ENCODE measurements at places on chromosomes 6 and 20.

- DNase-seq = no peak
Observed at GRCh38 chr6:170108890-170109587, 181.8 kb downstream of the DLL1 start.

- no peak for DNase-seq
Observed at GRCh38 chr6:118859517-118860064, 34.4 kb upstream of the ASF1A start.

- no peak for DNase-seq
Observed at GRCh38 chr6:144785056-144785455, 499.9 kb downstream of the UTRN start.

GRCh38 chr6:23601811-23602345, 524.1 kb upstream of the NRSN1 start:
- DNase-seq = no peak

- peak; percentile 9 for DNase-seq
Observed at GRCh38 chr6:25477006-25477590, 174.9 kb upstream of the SCGN start.

DNA sequence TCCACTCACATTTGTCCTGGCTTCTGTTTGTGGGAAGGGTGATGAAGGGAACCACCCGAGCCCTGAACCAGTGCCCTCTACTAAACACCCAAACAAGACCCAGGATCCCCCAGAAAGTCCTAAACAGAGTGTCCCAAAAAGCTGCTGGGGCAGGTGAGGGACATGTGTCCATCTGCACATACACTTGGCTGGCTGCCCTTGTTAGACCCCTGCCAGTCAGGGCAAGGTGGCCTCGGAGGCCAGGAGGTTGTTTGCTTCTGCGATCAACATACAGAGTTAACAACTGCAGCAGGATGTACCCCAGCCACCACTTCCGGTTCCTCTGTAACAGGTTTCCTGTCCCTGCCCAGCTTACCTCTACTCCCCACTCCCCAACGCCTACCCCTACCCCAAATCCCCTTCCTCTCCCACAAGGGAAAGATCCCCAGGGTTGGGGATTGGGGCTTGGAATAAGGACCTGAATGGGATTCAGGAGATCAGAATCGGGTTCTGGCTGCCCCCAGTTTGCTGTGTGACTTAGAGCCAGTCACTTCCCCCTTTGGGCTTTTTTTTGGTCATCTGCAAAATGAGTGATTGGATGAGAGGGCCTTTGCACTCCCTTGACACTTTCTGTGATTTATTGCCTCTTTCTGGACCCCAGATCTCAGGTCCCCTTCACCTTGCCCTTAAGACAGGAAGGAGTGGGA, 13.9 kb downstream of the DEF6 start:
- DNase-seq = no peak

GRCh38 chr20:2116170-2116940, 14.7 kb downstream of the STK35 start:
- no peak for DNase-seq

DNA sequence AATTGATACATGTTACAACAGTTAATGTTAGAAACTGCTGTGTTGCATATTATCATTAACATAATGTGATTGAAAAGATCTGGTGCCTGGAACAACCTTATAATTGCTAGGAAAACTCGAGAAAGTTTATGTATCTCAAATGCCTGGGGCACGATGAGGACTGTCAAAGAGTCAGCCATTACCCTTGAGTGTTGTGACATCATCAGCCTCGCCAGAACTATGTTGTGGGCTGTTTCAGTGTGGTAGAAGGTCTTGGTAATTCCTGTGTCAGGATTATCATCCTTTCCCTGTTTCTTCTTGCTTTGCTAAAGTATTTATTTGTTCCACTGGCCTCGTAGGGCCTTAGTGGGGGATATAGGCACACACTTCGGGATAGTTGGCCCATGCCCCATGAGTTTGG, 185.1 kb downstream of the DTNBP1 start:
- no peak for DNase-seq

DNA sequence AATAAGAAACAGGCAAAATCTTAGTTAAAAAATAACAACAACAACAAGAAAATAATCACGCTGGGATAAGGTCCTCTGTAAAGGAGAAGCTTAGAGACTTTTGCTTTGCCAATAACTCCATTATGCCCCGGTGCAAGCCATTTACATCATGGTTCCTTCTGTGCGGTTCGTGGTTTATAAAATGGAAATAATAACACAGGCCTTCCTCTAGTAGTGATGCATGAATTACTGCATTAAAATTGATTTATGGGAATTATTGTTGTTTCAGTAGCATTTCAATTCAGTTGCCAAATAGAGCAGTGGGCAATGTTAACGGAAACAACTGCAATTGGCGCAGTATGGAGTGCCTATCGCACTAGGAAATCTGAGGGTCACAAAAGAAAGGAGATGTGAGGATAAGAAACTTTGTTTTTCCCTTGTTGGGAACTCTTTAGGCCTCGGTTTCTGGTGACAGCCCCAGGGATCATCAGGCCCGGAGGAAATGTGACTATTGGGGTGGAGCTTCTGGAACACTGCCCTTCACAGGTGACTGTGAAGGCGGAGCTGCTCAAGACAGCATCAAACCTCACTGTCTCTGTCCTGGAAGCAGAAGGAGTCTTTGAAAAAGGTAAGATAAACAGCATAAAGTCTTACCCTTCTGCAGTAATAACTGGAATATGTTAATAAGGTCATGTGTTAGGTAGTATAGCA, 1.1 kb downstream of the CD109 start:
- peak; percentile 37 for DNase-seq

DNA sequence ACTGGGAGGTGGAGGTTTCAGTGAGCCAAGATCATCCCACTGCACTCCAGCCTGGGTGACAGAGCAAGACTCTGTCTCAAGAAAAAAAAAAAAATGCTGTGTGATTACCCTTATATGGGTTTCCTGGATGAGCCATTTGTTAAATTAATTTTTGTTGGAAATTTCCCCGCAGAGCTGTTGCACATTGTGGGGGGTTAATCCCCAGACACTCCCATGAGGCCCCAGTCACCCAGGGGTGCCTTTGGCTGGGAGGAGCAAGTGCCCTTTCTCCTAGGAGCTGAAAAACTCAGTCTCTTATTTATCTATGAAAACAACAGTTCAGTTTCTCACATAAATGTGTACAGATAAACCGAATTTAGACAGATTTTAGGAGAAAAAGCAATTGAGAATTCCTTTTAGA, 4.7 kb upstream of the DEFB132 start:
- no peak for DNase-seq

GRCh38 chr6:160500639-160501038, 152.5 kb downstream of the SLC22A3 start:
- DNase-seq = no peak
